Stimulated activated CD4-positive, alpha-beta T cell treated with anti-CD3 and anti-CD28 coated beads, TNF-alpha, amount 100 ng/mL, for 1 hour (primary cell): ENCODE measurements at places on chromosomes 2 and 18.

DNA sequence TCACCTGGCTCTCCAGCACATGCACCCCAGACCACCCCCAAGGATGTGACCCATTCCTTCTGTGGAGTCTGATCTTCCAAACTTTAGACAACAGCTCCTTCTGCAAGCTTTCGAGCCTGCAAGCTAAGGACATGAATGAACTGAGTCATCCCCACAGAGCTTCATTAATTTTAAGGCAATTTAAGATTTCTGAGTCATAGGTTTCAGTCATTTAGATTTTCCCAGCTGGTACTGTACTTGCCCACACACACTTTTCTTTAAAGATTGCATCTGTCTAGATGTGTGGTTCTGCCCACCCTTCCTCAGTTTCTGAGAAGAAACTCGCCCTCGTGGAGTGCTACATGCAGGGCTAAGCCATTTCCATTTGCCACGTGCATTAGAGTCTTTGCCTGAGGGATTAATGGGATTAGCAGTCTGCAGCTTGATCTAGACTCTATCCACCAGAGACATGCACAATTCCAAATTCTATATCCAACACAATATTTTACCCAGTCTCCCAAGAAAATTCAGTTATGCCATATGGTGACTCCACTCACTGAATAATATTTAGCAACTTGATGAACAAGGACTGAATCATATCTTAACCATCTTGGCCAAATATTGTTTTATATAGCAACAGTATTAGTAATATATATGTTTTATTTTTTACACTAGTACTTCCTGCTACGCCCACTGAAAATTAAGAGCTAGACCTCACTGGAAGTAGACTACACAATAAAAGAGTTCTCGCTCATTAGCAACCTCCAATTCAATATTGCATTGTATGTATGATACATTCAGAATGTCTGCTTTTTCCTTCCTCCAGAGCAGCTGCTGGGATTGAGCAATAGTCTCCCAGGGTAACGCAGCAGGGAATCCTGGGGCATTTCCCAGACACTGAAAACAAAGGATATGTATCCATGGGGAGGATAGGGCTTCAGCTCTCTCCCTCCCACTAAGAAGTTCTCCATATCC lies 14.3 kb upstream of the TRIB2 start:
- no peak for DNase-seq

- no peak for DNase-seq
Observed at GRCh38 chr2:19292007-19292406, 66.4 kb downstream of the OSR1 start.

DNA sequence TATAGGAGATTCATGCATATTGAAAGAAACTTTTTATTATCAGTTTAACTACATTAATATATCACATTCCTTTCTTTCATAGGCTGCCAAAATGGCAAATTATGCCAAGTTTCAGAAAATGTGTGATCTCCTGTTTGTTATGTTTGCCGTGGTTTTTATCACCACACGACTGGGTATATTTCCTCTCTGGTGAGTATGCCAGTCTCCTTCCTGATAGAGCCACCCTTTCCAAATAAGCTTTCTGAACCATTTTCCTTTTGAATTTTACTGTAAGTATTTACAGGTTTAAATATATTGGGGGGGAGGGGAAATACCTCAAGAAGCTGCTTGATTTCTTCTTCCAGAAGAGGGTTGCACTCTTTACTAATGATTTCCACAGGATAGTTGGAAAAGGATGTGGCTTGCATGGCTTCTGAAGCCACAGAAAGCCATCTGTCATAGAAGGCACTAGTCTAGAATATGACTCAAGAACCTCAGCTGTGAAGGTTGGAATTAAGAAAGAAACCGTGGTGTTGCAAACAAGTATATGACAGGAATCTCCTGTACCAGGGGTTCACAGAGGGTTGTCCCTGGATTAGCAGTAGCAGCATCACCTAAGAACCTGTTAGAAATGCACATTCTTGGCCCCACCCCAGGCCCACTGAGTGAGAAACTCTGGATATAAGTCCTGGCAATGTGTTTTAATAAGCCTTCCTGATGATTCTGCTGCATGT lies 84.5 kb upstream of the NOSTRIN start:
- no peak for DNase-seq

- DNase-seq, result no peak
Observed at GRCh38 chr2:68217729-68218128, 34.6 kb downstream of the PPP3R1 start.

DNA sequence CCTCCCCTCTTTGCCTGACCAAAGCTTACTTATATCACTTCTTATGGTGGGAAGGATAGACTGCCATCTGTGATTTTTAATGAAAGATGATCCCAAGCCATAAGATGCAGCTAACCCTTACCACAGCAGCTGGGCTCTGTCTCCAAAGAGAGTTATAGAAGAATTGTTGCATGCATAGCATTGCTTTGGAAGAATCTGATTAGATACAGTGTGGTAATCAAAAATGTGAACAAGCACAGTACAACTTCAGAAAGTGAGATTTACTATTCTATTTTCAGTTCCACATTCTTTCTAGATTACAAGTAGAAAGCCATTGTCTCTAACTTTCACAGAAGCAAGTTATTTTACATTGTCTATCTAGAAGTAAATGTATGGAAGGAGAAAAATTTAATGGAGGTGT lies 129.0 kb upstream of the ACVR2A start:
- DNase-seq, result no peak

- DNase-seq, result no peak
Observed at GRCh38 chr2:165745916-165746315, 48.1 kb downstream of the GALNT3 start.

- no peak for DNase-seq
Observed at GRCh38 chr2:212032032-212032431, 506.6 kb downstream of the ERBB4 start.

DNA sequence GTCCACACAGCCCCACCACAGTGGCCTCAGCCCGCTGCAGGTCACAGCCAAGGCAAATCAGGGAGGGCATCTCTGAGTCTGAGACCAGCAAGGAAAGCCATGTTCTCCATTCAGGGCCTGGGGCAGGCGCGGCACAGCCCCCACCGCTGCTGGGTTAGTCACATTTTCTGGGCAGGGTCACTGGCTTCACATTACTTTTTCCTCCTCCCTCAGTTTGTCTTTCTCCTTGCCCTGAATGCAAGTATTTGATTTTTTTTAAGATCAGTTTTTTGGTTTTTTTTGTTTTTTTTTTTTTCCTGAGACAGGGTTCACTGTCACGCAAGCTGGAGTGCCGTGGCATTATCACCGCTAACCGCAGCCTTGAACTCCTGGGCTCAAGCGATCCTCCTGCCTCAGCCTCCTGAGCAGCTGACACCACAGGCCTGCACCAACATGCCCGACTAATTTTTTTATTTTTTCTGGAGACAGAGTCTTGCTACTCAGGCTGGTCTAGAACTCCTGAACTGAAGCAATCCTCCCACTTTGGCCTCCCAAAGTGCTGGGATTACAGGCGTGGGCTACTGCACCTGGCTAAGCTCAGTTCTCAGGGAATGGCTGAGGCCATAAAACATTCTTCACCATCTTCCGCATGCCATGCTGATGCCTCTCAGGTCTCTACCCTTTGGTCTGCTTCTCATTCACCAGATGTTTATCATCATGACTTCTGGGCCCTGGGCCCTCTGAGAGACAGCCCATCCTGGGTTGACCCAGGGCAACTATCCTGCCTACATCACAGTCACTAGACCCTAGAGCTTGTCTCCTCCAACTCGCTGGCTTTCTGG lies 628 bp upstream of the CAPG start:
- no peak for DNase-seq

GRCh38 chr2:225911019-225911418 lies 511.5 kb downstream of the NYAP2 start:
- DNase-seq, result no peak

- DNase-seq, result no peak
Observed at GRCh38 chr2:132586101-132586511, 83.9 kb downstream of the LYPD1 start.

GRCh38 chr18:35851286-35851970 lies 121.1 kb upstream of the RMP24 start:
- no peak for DNase-seq

GRCh38 chr2:39484620-39485495 lies 47.8 kb upstream of the MAP4K3 start:
- no peak for DNase-seq

- DNase-seq, result no peak
Observed at GRCh38 chr18:59837586-59837985, 62.2 kb upstream of the PMAIP1 start.

DNA sequence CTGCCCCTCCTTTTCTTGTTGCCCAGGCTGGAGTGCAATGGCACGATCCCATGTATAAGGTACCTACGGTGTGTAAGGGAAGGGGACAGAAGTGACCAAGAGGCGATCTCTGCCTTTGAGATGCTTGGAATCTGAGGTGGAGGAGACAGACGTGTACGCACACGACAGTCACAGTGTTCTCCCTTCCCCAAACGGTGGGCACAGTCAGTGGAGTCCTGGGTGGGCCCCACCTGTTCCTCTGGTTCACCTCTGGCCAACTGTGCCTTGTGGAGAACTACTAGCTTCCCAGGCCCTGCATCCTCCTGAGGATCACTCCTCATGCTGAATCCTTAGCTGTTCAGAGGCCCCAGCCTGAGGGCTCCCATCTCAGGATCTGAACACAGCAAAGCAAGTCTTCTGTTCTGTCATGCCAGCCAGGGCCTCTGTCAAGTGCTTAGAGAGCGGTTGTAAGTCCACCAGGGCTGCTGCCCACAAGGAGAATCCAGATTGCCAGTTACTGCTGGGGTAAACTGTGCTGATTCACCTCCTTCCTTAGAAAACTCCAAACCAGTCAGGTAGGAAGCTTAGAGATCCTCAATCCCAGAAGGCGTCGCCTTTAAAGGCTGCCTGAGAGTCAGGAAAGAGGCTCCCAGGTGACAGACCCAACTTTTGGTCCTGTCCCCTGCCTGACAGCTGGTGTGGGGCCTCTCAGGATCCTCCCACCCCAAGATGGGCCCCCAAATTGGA lies 1.6 kb downstream of the SLC35F6 start:
- DNase-seq, result no peak

- DNase-seq, result no peak
Observed at GRCh38 chr18:58204776-58205442, 160.9 kb downstream of the NEDD4L start.

GRCh38 chr2:64040161-64040560 lies 20.9 kb upstream of the VPS54 start:
- no peak for DNase-seq

GRCh38 chr2:115161081-115161770 lies 718.8 kb downstream of the DPP10 start:
- DNase-seq, result no peak

GRCh38 chr2:209389171-209389618 lies 34.7 kb upstream of the MAP2 start:
- DNase-seq, result no peak

DNA sequence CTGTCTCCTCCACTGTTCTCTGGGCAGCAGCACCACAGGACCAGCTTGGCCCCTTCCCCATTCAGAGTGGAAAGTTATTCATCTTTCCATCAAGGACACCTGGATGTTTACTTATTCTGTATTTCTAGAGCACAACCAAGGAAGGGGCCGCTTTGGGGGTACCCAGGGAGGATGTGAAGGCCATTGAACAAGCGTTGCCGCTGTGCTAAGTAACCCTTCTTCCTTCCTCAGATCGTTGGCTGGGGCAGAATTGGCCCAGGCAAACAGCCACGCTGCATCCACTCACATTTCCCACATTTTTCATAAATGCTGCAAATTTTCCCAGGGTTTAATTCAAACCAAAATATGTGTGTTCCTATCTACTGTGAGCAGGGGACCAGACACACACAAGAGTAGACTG lies 76.2 kb upstream of the NPAS2 start:
- no peak for DNase-seq
